Body of pancreas (tissue), 4 donors: ENCODE measurements at places on chromosomes 16 and 17. TPM values are rescaled to one million over a fixed set of nuclear protein-coding genes. Genes with fewer than 3 reads are reported as not detected.

DNA sequence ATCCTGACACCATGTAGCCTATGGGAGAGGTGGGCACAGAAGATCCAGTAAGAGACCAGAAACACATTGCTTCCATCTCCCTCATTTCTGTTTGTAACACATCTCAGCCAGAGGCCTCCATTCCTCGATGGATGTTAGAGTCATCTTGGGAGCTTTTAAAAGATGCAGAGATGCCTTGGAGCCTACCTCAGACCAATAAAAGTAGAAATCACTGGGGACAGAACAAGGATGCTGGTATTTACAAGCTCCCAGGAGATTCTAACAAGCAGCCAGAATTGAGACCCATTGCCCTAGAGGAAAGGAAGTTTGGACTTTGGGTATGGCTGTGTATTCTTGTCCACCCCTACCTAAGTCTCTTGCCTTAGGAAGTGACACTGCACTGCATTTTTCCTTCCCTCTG lies 40.8 kb downstream of the HS3ST3A1 start:
- H3K4me1 ChIP-seq: no peaks in the 10 kb centered on the region
- H3K4me3 ChIP-seq: no peak overlapping the region
- no peak overlapping the region for H3K27ac ChIP-seq
- DNase-seq: no peak
- no peaks in the 10 kb centered on the region for H3K27me3 ChIP-seq
- H3K36me3 ChIP-seq: no peaks in the 10 kb centered on the region

DNA sequence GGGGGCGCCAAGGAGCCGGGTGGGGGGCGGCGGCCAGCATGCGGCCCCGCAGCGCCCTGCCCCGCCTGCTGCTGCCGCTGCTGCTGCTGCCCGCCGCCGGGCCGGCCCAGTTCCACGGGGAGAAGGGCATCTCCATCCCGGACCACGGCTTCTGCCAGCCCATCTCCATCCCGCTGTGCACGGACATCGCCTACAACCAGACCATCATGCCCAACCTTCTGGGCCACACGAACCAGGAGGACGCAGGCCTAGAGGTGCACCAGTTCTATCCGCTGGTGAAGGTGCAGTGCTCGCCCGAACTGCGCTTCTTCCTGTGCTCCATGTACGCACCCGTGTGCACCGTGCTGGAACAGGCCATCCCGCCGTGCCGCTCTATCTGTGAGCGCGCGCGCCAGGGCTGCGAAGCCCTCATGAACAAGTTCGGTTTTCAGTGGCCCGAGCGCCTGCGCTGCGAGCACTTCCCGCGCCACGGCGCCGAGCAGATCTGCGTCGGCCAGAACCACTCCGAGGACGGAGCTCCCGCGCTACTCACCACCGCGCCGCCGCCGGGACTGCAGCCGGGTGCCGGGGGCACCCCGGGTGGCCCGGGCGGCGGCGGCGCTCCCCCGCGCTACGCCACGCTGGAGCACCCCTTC lies 484 bp downstream of the FZD2 start:
- H3K36me3 ChIP-seq: no peaks in the 10 kb centered on the region
- H3K27me3 ChIP-seq: no peaks in the 10 kb centered on the region
- peak; percentile 19 for DNase-seq

GRCh38 chr17:58693208-58693607 lies 806 bp downstream of the RAD51C start:
- H3K27ac ChIP-seq: no peak overlapping the region
- H3K27me3 ChIP-seq: no peaks in the 10 kb centered on the region
- no peak overlapping the region for H3K4me3 ChIP-seq
- H3K4me1 ChIP-seq: peaks cover 11% of the 10 kb centered on the region
- H3K36me3 ChIP-seq: no peaks in the 10 kb centered on the region

DNA sequence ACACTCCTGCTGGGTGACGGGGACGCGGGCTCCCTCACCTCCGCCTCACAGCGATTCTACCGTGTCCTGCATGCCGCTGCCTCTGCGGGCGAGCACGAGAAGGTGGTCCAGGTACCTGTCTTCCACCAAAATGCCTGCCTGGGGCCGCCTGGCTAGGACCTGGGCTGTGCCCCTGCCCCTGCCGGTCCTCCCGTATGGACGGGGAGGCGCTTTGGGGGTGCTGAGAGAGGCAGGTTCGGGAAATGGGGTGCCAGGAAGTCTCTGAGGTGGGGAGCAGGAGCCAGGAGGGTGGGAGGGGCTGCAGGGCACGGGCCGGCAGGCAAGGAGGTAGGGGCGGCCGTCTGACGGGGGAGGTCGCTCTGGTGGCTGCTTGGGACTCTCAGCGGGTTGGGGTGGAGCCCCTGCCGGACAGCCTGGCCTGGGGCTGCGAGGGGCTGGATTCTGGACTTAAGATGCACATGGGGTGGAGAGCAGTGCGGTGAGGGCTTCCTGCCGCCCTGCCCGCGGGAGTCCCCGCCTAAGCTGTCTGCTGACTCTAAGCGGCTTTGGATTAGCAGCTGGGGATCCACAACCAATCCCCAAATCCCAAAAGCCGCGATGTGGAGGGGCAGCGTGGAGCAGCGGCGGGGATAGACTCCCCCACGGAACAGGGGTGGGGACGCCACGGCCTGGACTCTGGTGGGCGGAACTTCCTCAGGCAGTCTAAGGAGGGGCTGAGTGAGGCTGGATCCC lies 5.8 kb downstream of the CHTF18 start:
- no peak for DNase-seq
- H3K27me3 ChIP-seq: no peaks in the 10 kb centered on the region
- H3K27ac ChIP-seq: no peak overlapping the region
- H3K36me3 ChIP-seq: no peaks in the 10 kb centered on the region
- no peak overlapping the region for H3K4me3 ChIP-seq
- H3K4me1 ChIP-seq: peaks cover 2% of the 10 kb centered on the region

DNA sequence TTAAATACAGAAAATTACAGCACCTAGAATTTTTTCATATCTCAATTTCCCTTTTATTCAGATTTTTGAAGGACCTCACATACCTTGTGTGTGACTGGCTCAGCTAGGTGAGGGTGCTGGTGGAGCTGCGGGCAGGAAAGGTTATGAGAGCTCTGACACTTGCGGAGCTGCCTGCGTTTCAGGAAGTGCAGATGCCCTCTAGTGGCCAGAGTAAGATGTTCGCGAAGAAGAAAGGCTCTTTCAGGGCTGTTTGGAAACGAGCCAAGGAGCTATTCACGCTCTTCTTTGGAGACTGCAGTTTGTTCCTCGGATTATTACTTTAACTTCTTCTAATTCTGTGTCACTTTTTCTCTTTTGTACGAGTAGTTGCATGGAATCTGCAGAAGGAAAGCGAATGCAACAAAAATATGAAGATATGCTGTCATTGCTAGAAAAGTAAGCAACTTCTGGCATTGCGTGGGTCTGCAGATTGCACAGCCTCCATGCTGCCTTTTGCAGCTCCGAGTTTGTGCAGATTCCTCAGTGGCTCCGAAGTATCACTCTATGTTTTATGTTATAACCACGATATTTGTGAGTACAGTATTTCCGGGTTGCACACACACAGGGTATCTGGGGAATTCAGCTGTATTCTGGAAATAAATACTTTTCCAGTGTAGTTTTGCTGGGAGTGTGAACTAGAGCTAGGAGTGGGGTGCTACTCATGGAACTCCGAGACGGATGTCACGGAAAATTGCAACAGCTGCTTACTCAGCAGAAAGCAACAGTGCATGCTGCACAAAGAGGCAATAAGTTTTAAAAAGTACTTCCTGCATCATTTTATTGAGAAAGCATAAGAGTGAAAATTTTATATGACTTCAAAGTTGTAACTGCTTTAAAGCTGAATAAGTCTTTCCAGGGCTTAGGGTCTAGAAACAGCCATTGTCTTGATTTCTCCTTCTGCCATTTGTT lies 46.3 kb downstream of the DNAH9 start:
- H3K4me1 ChIP-seq: peaks cover 7% of the 10 kb centered on the region
- H3K4me3 ChIP-seq: no peak overlapping the region
- no peak overlapping the region for H3K27ac ChIP-seq
- H3K36me3 ChIP-seq: no peaks in the 10 kb centered on the region
- peak; percentile 79 for DNase-seq
- no peaks in the 10 kb centered on the region for H3K27me3 ChIP-seq

DNA sequence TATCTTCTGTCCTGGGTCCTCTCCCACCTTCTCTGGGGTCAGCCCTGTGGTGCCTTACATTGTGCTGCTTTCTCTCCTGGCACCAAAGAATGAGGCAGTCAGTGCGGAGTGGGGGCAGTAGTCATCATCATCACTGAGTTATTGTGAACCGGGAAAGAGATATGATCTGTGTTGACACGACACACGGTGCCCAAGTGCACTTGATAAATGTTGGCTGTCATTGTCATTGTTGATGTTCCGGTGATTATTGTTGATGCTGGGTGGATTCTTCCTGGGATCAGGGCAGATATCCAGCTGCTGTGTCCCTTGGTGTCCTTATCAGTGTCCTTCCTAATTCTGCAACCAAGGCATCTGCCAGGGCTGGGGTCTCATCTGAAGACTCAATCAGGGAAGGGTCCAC lies 121.7 kb downstream of the ABCC6 start:
- H3K36me3 ChIP-seq: no peaks in the 10 kb centered on the region
- no peaks in the 10 kb centered on the region for H3K27me3 ChIP-seq
- DNase-seq: no peak

DNA sequence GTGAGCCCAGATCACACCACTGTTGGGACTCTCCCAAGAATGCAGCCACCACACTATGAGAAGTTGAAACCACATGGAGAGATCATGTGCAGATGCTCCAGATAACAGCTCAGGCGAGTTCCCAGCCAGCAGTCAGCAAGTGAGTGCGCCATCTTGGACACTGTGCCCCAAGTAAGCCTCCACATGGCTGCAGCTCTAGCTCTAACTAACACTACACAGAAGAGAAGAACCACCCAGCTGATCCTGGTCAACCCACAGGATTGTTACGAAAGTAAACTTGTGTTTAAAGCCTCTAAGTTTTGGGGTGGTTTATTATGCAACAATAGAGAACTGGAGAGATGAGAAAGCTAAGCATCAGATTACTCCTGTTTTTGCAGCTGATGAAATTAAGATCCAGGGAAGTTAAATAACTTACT lies 25.8 kb downstream of the SLC38A7 start:
- H3K4me3 ChIP-seq: no peak overlapping the region
- DNase-seq: no peak
- no peaks in the 10 kb centered on the region for H3K36me3 ChIP-seq
- H3K4me1 ChIP-seq: peaks cover 10% of the 10 kb centered on the region
- no peak overlapping the region for H3K27ac ChIP-seq

DNA sequence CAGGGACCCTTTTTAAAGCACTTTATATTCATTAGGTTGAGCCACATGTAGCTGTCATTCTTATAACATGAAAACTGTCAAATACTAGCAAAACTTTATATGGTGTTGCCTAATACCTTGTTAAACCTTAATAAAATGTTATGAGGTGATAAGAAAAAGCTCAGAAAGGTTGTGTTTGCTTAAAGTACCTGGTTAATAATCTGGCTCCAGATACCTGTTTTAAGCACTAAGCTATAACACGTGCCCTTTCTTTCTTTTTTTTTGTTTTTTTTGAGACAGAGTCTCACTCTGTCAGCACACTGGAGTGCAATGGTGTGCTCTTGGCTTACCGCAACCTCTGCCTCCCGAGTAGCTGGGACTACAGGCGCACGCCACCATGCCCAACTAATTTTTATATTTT lies 58.9 kb upstream of the STAC2 start:
- H3K27ac ChIP-seq: no peak overlapping the region
- peaks cover 14% of the 10 kb centered on the region for H3K4me1 ChIP-seq
- H3K4me3 ChIP-seq: no peak overlapping the region
- H3K27me3 ChIP-seq: no peaks in the 10 kb centered on the region
- no peaks in the 10 kb centered on the region for H3K36me3 ChIP-seq

GRCh38 chr17:77303620-77304019 lies 162.9 kb downstream of the SEC14L1 start:
- no peaks in the 10 kb centered on the region for H3K27me3 ChIP-seq
- H3K36me3 ChIP-seq: no peaks in the 10 kb centered on the region
- peaks cover 50% of the 10 kb centered on the region for H3K4me1 ChIP-seq
- H3K27ac ChIP-seq: no peak overlapping the region

GRCh38 chr17:50949128-50949988 lies 83.2 kb upstream of the TOB1 start:
- no peak overlapping the region for H3K4me3 ChIP-seq
- H3K27ac ChIP-seq: peak overlapping the region; percentile 96
- DNase-seq: no peak
- peaks cover 59% of the 10 kb centered on the region for H3K4me1 ChIP-seq
- H3K36me3 ChIP-seq: no peaks in the 10 kb centered on the region

GRCh38 chr17:65294181-65294719 lies 157.1 kb downstream of the RGS9 start:
- no peak overlapping the region for H3K27ac ChIP-seq
- H3K4me1 ChIP-seq: peaks cover 6% of the 10 kb centered on the region
- H3K36me3 ChIP-seq: no peaks in the 10 kb centered on the region
- no peaks in the 10 kb centered on the region for H3K27me3 ChIP-seq
- DNase-seq: peak; percentile 66

Gene CA7
- not detected for total RNA-seq

Gene KCTD2
- 11.2 TPM for total RNA-seq

Gene KIF18B
- not detected for total RNA-seq

Gene SYCE1L
- not detected for total RNA-seq

Gene CACNB1
- total RNA-seq: 2.3 TPM

Gene HS3ST3A1
- not detected for total RNA-seq
